CD4-positive, CD25-positive, alpha-beta regulatory T cell (primary cell): ENCODE measurements at places on chromosomes 2 and 18. TPM values are rescaled to one million over a fixed set of nuclear protein-coding genes. Genes with fewer than 3 reads are reported as not detected.

ASAP2 gene
- total RNA-seq, result 1.5 TPM

NR4A2 gene
- 398 TPM for total RNA-seq

TRABD2A gene
- 48.8 TPM for total RNA-seq

HOXD4 gene
- not detected for total RNA-seq

RUFY4 gene
- 2.1 TPM for total RNA-seq
